ENCODE measurements at places on chromosomes 7 and 10.
A peak's percentile ranks its signal among the peaks of the same experiment; 100 is the strongest.

GRCh38 chr7:33754933-33755928, 150.1 kb upstream of the BMPER start:
- no peak for DNase-seq
- no peak overlapping the region for H3K27ac ChIP-seq
- no peak overlapping the region for H3K4me3 ChIP-seq
- H3K27me3 ChIP-seq = peaks cover 25% of the 10 kb centered on the region
- no peaks in the 10 kb centered on the region for H3K36me3 ChIP-seq
- peaks cover 25% of the 10 kb centered on the region for H3K4me1 ChIP-seq

DNA sequence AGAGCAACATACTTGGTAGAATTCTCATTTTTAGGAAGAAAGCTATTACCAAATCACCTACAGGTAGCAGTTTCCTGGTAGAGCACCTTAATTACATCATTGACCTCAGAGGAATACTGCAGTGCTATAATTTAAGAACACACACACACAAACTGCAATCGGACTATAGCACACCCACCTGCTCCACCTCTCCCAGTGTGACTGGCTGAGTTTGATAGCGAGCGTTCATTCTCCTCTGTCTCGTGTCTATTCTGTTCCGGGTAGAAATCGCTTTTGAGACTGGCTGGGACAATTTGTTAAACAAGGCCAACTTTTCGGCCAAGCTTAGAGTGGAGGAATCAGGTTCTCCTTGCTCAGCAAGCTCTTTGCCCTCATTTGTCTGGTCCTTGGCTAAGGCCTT, 110.5 kb downstream of the SVIL start:
- H3K27me3 ChIP-seq = no peaks in the 10 kb centered on the region
- no peak for DNase-seq
- H3K4me3 ChIP-seq = no peak overlapping the region
- H3K36me3 ChIP-seq = peaks cover 58% of the 10 kb centered on the region

DNA sequence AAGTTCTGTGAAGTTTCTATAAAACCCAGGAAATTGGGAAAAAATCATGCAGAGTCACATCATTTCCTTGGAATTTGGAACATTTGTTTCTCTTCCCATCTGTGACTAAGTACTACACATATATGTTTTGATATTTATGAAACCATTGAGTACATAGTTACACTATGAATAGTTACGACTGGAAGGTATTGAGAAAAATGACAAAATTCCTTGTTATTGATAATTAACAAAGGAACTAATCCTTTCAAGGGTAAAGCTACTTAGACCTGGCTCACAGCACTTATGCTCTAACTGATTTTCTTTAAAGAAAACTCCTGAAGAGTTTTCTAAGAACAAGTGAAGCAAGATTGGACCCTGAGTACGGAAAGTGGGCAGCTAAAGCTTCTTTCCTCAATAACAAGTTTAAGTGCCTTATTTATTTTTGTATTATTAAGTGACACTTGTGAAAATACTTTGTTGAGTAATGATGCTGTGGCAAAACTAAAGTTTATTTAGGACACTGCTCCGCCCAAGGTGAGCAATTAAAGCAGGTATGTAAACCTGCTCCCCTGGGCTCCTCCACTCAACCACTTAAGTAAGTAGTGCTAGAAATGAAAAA, 12.0 kb upstream of the GLCCI1 start:
- no peaks in the 10 kb centered on the region for H3K36me3 ChIP-seq
- DNase-seq = no peak
- H3K27me3 ChIP-seq = no peaks in the 10 kb centered on the region
- no peak overlapping the region for H3K4me3 ChIP-seq
- peak overlapping the region; percentile 22 for H3K27ac ChIP-seq

GRCh38 chr7:158508802-158509385, 78.7 kb downstream of the PTPRN2 start:
- no peak for DNase-seq
- H3K27ac ChIP-seq = no peak overlapping the region
- H3K27me3 ChIP-seq = peaks cover 1% of the 10 kb centered on the region

DNA sequence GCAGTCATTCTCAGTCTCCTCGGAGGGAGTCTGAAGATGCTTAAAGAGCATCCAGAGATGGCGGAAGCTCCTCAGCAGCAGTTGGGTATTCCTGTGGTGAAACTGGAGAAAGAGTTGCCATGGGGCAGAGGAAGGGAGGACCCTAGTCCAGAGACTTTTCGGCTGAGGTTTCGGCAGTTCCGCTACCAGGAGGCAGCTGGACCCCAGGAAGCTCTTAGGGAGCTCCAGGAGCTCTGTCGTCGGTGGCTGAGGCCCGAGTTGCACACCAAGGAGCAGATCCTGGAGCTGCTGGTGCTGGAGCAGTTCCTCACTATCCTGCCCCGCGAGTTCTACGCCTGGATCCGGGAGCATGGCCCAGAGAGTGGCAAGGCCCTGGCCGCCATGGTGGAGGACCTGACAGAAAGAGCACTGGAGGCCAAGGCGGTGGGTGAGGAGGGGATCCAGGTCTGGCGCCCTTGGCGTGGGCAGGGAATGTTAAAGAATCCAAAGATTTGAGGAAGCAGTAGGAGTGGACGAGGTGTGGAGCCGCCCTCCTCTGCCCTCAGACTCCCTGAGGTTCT, 2.9 kb downstream of the ZSCAN25 start:
- H3K36me3 ChIP-seq = peaks cover 35% of the 10 kb centered on the region
- DNase-seq = no peak

DNA sequence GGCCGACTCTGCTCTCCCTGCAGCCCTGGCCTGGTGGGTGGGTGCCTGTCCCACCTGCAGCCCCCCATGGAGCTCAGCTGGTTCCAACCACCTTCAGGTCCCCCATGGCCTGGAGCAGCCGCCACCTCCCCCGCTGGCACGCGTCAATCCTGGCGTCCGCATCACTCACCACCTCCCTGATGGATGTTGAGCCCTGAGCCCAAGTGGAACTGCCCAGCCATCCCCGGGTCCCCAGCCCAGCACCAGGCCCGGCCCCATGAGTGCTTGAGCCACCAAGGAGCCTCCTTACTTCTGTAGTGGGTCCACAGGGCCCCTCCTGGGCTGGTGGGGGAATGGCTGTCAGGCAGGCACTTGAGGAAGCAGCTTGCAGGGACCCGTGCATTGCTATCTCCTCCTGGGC, 14.6 kb downstream of the AGAP3 start:
- H3K4me3 ChIP-seq = no peak overlapping the region
- H3K36me3 ChIP-seq = peaks cover 4% of the 10 kb centered on the region
- H3K4me1 ChIP-seq = peaks cover 13% of the 10 kb centered on the region
- H3K27ac ChIP-seq = no peak overlapping the region
- no peaks in the 10 kb centered on the region for H3K27me3 ChIP-seq

DNA sequence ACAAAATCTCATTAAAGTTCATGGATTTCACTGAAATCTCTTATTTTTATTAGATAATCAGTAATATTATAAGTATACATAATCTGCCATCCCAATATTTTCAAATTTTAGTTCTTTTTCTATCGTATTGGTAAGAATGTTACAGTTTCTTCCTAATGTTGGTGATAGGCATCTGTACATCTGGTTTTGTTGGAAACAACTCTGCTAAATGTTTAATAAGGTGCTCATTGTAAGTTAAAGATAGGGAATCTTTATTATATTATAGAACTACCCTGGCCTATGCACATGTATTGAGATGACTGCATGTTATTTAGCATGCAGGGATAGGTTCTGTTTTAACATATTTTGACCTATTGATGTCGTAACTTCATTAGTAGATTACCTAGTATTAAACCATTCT, 188.6 kb upstream of the PRPS1L1 start:
- H3K27me3 ChIP-seq = no peaks in the 10 kb centered on the region
- H3K27ac ChIP-seq = no peak overlapping the region
- H3K4me1 ChIP-seq = peaks cover 29% of the 10 kb centered on the region

DNA sequence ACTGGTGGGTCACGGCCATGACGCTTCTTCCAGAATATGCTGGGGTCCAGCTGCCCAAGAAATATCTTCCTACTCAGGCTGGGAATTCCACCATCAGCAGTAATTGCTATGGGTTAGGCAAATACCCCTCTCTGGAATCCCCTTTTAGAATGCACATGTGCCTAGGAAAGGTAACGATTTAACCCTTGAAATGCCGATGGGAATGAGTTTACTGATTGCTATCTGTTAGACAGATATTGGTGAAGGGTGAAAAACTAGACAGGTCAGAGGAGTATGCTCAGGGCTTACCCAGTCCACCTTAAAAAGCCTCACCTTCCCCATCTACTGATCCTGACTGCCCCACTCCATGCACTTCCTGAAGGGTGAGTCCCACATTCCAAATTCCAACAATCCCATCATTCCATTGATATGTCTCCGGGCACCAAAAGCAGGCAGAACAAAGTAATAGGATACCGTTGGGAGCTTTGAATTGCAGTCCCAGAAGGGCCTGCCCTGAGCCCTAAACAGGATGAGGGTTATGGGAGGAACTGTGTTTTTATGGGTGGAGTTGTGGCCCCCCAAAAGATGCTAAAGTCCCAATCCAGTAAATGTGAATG, 59.3 kb downstream of the DLG5 start:
- H3K36me3 ChIP-seq = peaks cover 7% of the 10 kb centered on the region
- H3K27me3 ChIP-seq = no peaks in the 10 kb centered on the region
- H3K4me3 ChIP-seq = no peak overlapping the region
- no peak overlapping the region for H3K27ac ChIP-seq

DNA sequence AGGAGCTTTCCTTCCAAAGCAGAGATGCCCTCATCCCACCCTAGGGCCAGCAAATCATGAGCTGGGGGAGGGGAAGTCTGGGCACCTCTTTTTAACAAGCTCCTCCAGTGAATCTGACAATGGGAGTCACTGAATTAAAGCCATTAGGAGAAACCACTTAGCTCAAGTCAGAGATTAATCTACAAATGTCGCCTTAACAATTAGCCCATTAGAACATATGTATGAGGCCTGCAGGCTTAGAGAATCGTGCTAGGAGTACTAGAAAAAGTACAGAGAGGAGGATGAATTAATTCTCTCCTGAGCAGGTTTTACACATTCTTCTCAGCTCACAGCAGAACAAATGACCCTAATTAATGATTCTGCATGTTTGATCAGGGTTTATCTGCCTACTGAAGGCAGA, 381.3 kb downstream of the KCNMA1 start:
- no peak overlapping the region for H3K27ac ChIP-seq
- H3K36me3 ChIP-seq = peaks cover 3% of the 10 kb centered on the region
- no peak overlapping the region for H3K4me3 ChIP-seq
- no peaks in the 10 kb centered on the region for H3K27me3 ChIP-seq
- DNase-seq = no peak
- peaks cover 22% of the 10 kb centered on the region for H3K4me1 ChIP-seq

- no peak for DNase-seq
- H3K27me3 ChIP-seq = peaks cover 28% of the 10 kb centered on the region
- no peak overlapping the region for H3K4me3 ChIP-seq
- H3K4me1 ChIP-seq = no peaks in the 10 kb centered on the region
- H3K36me3 ChIP-seq = no peaks in the 10 kb centered on the region
Observed at GRCh38 chr10:111579473-111579872, 502.6 kb downstream of the ADRA2A start.

Measured in mesothelial cell of epicardium (in vitro differentiated cells).